Neural progenitor cell (in vitro differentiated cells): ENCODE measurements at places on chromosomes 16 and 17.

DNA sequence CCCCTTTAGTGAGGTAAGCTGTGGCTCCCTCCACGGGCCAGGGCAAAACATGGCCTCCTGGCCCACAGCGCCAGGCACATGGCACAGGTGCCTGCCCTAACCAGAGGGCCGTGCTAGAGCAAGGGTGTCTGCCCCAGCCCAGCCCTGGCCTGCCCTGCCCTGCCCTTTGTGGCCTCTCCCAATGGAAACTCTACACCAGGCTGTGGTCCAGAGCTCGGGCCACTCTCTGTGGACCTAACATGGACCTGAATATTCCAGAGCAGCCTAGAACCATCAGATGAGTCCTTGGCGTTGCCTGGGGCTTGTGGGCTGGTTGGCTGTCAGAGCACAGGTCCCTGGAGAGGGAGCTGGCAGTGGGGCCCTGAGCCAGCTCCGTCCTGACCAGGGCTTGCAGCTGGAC, 8.0 kb upstream of the MRPL12 start:
- DNase-seq, result no peak

DNA sequence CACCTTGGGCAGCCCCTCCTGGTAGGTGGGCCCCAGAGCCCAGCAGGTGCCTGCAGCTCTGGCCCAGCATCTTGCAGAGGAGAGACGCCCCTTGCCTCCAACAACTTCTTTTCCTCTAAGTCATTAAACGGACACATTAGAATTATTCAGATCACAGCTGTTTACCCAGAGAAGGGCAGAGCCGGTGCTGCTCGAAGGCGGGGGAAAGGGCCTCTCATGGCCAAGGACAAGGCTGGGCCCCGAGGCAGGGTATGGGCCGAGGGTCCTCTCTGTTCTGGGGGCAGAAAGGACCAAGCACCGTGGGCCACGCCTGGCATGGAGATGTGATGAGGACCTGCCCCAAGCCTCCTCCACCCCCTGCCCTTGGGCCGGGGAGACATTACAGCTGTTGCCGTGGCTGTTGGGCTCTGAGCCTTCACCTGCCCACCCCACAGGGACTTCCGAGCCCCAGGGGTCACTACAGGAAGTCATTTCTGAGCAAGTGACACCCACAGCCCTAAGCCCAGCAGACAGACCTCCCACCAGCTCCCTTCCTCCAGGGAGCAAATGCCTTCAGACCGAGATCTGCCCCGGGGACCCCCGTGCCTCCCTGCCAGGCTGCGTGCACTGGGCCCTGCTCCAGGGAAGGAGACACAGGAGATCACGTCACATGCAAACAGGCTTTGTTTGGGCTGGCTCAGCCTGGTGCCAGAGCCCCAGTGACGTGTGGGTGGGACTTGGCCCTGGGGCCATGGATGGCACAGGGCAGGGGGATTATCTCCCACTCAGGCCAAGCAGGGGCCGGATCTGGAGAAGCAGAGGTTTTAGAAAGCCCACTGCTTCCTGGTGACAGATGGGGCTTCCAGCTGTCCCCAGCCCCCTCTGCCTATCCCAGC, 699 bp upstream of the PVALEF start:
- DNase-seq, result peak; percentile 33

DNA sequence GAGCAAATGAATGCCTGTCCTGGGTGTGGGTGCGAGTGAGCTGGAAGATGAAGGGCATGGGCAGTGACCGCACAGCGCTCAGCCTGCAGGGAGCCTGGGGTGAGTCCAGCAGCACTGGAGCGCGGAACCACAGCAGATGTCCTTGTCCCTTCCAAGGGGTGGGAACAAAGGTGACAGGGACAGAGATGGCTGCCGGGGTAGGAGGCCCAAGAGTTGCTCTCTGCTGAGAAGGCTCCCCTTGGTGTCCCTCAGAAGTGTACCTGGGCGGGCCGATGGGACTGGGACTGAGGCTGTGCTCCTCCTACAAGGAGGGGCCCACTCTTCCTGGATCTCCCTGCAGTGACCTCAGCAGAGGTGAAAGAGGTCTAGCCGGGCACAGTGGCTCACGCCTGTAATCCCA, 7.6 kb upstream of the PGAP6 start:
- no peak for DNase-seq

DNA sequence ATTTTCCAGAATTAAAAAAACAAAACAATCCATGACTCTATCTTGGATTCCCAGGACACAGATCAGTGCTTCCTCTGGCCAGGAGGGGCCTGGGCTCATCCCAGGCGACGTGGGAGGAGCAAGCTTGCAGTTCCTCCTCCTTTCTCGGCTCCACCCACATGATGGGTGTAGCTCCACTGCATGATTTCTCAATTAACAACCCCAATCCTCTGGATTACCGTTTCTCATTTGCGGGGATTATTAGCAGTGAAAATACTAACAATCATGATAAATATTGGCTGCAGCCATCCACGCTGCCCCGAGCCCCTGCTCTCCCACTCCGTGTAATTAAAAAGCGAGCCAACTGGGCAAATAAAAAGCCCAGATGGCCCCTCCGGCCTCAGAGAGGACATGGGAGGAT, 46.4 kb upstream of the SDK2 start:
- DNase-seq, result no peak

DNA sequence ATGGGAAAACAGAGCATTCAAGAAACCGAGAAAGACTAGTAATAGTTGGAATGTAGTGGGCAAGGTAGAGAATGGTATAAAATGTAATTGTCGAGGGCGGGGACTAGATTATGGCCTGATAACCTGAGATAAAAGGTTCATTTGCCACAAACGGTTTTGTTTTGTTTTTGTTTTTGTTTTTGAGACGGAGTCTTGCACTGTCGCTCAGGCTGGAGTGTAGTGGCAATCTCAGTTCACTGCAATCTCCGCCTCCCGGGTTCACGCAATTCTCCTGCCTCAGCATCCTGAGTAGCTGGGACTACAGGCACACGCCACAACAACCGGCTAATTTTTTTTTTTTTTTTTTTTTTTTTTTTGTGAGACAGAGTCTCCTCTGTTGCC, 1.4 kb downstream of the NEK8 start:
- no peak for DNase-seq

DNA sequence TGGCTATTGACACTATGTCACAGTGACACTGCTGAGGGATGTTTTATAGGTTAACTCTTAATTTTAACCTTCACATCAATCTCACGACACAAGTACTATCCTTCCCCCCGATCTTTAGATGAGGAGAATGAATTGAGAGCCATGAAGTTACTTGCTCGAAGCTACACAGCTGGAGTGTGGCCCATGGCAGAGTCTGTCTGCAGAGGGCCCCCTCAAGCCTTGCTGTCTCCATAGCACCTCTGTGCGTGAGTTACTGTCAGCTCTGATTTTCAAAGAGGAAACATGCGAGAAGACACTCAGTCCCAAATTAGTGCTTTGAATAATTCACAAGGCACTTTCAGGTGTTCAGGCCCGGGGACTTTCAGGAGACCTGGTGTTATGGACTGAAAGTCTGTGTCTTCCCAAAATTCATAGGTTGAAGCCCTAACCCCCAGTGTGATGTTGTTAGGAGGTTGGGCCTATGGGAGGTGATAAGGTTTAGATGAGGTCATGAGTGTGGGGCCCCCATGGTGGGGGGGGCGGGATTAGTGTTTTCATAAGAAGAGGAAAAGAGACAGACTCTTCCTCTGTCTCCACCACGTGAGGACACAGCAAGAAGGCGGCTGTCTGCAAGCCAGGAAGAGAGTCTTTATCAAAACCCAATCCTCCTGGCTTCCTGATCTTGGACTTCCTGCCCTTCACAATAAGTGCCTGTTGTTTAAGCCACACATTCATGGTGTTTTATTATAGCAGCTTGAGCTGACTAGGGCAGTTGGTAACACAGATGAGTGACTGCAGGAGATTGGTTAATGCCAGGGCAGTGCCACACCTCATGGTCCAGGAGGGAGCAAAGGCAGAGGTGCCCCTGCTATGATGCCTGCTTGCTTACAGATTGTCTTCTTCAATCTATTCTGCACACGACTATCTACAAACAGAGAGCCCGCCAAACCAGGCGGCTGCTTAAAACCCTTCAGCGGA, 281.8 kb downstream of the HAPSTR1 start:
- DNase-seq, result peak; percentile 26

- no peak for DNase-seq
Observed at GRCh38 chr17:71760062-71760720, 360.6 kb upstream of the SOX9 start.
